ENCODE measurements at places on chromosomes 7 and 10.

GRCh38 chr10:74332398-74332797, 181.4 kb downstream of the ADK start:
- DNase-seq, result no peak

GRCh38 chr7:74365322-74366022, 76.3 kb downstream of the CLIP2 start:
- DNase-seq, result no peak

DNA sequence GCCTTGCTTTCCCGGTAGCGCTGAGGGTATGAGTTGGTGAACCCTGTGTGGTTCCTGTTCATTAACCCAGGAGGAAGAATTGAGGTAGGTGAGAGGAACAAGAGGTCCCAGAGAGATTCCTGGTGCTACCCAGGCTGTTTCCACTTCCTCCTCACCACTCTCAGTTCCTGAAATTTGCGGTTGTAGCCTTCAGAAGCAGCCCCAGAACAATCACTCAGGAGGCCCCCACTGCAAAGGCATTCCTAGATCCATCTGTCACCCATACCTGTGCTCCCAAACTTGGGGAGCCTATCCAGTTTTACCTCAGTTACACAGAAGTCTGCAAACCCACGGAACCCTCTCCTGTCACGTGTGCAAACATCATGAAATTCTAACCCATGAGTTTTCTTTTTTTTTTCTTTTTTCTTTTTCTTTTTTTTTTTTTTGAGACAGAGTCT, 9.0 kb upstream of the PIP4K2A start:
- DNase-seq, result no peak

- no peak for DNase-seq
Observed at GRCh38 chr10:122498521-122498920, 37.2 kb downstream of the HTRA1 start.

GRCh38 chr7:22989643-22990587, 24.0 kb downstream of the HYCC1 start:
- no peak for DNase-seq

DNA sequence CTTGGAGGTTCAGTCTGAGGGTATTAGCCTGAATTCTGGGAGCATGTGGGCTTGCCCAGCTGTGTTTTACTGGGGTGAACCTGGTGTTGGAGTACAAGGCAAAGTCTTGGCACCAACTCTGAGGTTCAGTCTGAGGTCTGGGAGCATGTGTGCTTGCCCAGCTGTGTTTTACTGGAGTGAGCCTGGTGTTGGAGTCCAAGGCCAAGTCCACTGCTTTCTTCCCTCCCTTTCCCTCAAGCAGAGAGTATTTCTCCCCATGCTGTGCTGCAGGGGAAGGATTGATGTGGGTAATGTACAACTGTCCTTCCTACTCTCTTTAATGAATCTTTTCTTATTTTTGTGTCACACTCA, 236.1 kb downstream of the NXPH1 start:
- no peak for DNase-seq

GRCh38 chr7:71976645-71977044, 435.5 kb downstream of the CALN1 start:
- peak; percentile 41 for DNase-seq

DNA sequence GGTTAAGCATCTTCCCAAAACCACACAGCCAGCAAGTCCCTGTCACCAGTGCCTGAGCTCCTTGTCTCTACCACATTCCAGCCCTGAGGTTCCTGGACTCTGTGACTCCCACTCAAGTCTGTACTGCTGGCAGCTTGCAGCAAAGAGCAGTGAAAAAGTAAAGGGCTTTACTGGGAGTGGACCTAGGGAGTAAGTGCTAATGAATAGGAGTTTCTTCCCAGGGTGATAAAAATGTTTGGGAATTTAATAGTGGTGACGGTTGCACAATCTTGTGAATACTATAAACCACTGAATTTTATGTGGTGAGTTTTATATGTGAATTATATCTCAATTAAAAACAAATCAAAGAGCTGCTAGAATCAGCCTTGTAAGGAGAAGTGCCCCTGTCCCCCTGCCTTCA, 22.6 kb downstream of the HSPA12A start:
- no peak for DNase-seq

DNA sequence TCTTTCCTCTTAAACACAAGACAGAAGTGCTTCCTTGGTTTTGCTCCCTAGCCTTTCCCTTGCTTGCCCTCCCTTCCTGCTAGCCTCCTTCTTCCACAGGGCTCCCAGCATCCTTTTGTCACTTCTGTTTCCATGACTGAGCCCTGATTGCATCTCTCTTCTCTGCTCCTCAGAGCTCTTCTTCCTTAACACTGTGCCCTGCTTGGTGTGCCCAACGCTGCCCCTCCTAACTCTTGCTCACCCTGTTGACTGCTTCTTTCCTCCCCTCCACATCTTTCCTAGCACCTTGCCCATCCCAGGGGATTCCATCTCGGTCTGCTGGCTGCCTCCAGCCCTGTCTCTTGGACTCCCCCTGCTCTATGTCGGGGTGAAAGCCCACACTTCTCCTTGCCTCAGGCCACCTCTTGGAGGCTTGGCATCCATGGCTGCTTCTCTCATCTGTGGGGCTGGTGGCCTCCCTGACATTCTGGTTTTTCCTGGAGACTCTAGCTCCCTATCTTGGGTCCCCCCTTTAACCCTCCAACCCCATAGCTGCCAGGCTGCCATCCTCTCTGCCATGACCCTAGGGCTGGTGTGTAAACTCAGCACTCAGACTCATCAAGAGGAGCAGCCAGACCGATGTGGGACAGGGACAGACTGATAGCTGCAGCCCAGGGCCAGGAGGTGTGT, 5.8 kb downstream of the IGFBP1 start:
- DNase-seq, result no peak

DNA sequence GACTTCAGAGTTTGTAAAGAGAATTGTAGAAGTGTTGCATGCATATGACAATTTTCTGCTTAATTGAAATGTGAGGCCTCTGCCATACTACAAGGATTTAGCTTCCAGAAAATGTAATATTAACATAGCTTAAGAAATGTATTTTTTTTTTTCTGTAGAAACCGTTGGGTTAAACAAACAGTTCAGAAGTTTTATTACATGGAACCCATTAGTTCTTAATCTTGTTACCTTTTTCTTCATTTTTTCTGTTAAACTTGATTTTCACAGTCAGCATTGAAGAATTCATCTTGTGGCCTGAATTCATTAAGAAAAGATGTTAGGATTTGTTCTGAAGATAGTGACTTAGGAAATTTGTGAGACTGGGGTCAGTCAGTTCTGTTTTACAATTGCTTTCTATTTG, 4.9 kb downstream of the PTEN start:
- no peak for DNase-seq

DNA sequence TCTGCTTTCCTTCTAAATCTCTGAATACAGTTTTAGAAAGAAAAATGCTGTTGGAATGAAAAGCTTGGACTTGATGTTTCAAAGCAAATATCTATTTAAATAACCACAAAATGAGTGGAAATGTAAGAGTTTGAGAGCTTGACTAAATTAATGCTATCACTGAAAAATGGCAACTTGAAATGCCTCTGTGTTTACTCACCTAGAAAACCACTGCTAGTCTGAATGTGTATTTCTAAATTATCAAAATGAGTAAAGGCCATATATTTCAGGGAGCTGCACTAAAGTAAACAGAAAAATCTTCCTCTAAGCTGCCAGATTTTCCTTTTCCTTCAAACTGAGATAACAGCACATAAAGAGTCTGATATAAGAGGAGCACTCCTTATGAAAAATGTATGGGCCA, 87.9 kb downstream of the DPY19L1 start:
- no peak for DNase-seq

DNA sequence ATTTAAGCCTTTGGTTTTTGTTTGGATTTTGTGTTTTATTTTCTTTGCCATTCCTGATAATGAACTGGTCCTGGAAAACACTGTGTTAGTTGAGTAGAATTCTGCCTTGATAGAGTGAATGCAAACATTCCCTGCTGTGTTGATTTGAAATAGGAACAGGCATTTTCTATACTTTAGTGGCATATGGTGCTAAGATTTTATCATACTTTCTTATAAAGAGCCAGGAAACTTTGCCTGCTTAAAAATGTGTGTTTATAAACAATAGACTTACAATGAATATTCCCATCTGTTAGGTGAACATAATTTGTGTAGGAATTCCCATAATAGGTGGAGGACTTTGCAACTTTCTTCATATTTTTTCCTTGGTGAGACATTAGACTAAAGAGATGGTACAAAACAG, 333.3 kb downstream of the SDK1 start:
- DNase-seq, result no peak
